T-cell (primary cell): ENCODE measurements at places on chromosomes 2 and 18. TPM values are rescaled to one million over a fixed set of nuclear protein-coding genes. Genes with fewer than 3 reads are reported as not detected.

The TMEM200C gene
- total RNA-seq = not detected

The TNFRSF11A gene
- total RNA-seq = 1.2 TPM

The NMUR1 gene
- total RNA-seq = 1.1 TPM

DNA sequence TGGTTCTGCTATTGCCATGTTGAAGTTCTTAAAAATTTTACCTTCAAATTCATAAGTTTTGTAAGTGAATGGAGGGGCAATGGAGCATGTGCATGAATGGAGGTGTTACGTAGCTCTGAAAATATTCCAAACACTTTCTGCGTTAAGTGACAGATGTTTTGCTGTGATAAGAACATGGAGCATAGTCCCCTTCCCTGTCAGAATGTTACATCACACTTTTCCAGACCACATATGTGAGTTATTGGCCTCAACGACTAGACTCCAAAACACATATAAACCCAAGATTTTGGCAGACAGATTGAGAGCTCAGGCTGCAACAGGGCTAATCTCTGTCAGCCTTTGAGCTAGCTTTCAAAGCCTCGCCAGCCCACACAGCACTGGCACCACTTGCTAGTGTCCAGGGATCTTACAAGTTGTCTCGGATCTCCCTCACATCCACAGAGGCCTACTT, 27.2 kb upstream of the MFSD6 start:
- DNase-seq = no peak
- H3K27ac ChIP-seq = no peak overlapping the region
- no peak overlapping the region for H3K4me3 ChIP-seq
- no peaks in the 10 kb centered on the region for H3K36me3 ChIP-seq
- no peaks in the 10 kb centered on the region for H3K4me1 ChIP-seq
- no peaks in the 10 kb centered on the region for H3K27me3 ChIP-seq

DNA sequence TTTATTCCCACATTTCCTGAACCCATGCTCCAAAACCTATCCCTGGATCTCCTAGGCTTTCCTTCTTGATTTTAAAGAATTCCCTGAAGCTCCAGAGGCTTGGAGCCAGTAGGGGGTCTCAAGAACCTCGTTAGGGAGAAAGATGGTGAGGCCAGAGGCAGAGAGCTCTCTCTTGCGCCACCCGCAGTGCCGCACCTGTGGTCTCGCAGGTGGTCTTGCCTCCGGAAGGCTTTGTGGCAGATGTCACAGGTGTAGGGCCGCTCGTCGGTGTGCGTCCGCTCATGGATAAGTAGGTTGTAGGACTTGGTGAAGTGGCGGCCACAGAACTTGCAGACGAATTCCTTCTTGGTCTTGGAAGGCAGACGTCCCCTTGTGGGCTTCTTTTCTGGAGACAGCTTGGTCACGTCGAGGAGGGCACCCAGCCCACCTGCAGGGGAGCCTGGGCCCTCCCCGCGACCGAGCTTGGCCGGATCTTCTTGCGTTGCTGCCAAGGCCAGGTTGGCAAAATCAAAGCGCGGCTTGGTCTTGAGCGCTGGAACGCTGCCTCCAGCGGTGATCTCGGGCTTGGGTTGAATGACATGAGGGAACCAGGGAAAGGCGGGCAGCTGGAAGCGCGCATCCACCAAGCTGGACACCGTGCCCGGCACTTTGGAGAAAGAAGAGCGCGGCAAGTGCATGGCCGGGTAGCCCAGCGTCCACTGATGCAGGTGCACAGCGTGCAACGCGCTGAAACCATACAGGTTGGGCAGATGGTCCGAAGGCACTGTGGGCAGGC, 5.3 kb downstream of the OSR1 start:
- H3K27me3 ChIP-seq = peaks cover 98% of the 10 kb centered on the region
- H3K36me3 ChIP-seq = no peaks in the 10 kb centered on the region
- no peak overlapping the region for H3K4me3 ChIP-seq
- H3K27ac ChIP-seq = no peak overlapping the region

- no peaks in the 10 kb centered on the region for H3K4me1 ChIP-seq
- H3K27me3 ChIP-seq = no peaks in the 10 kb centered on the region
- no peaks in the 10 kb centered on the region for H3K36me3 ChIP-seq
- no peak for DNase-seq
- H3K27ac ChIP-seq = no peak overlapping the region
Observed at GRCh38 chr2:229559986-229560385, 154.4 kb downstream of the DNER start.

DNA sequence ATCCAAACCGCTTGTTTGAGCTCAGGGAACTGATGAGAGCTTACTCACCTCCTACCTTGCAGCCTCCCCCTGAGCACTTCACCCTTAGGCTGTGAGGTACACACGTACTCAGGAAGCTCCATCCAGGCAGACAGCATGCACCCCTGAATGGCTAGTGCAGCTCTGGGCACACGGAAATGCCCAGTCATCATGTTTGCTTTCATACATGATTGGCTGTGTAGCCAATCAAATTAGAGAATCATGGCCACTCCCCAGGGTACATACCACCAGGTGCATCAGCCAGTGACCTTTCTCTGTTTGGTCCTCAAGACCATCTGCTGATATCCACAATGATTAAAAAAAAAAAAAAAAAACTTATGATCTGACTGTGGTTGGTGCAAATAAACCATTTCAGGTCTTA, 42.1 kb downstream of the RNF152 start:
- no peaks in the 10 kb centered on the region for H3K36me3 ChIP-seq
- DNase-seq = no peak
- H3K27ac ChIP-seq = no peak overlapping the region
- peaks cover 8% of the 10 kb centered on the region for H3K27me3 ChIP-seq
- H3K4me3 ChIP-seq = no peak overlapping the region
- no peaks in the 10 kb centered on the region for H3K4me1 ChIP-seq

- H3K4me3 ChIP-seq = no peak overlapping the region
- no peak overlapping the region for H3K27ac ChIP-seq
- no peaks in the 10 kb centered on the region for H3K36me3 ChIP-seq
- no peak for DNase-seq
- peaks cover 7% of the 10 kb centered on the region for H3K4me1 ChIP-seq
Observed at GRCh38 chr2:172344159-172344558, 83.2 kb upstream of the ITGA6 start.

DNA sequence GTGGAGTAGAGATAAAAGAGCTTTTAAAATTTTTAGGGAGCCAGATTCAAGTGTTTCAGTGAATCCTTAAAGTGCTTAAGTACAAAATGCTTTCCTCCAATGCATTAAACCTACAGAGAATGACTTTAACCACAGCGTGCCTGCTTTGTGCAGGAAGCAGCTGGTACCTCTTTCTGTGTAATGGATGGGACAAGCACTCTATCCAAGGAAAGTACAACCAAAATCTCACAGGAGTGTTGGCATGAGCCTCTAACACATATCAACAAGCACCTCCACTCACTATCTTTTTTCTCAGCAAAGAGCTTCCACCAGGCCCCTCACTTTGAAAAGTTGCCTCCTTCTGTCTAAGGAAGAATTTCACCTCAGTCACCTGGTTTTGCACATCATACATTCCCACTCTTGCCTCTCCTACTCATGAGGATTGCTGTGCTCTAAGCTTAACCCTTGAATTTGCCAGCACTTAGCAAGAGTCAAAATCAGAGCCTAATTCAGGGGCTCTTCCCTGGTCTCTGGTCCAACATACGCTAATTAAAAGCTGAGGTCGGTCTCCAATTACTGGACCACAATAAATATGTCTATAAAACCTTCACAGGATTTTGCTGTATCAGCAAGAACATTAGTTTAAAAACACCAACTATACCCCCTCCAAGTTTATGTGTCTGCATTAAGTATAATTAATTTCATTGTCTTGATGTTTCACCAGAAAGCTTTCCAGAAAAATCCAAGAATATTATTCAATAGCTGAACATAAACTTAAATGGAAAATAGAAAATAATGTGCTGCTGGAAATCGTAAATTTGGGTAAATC, 68.9 kb downstream of the ZNF521 start:
- no peak for DNase-seq
- H3K27ac ChIP-seq = no peak overlapping the region
- H3K36me3 ChIP-seq = no peaks in the 10 kb centered on the region
- H3K4me1 ChIP-seq = no peaks in the 10 kb centered on the region

DNA sequence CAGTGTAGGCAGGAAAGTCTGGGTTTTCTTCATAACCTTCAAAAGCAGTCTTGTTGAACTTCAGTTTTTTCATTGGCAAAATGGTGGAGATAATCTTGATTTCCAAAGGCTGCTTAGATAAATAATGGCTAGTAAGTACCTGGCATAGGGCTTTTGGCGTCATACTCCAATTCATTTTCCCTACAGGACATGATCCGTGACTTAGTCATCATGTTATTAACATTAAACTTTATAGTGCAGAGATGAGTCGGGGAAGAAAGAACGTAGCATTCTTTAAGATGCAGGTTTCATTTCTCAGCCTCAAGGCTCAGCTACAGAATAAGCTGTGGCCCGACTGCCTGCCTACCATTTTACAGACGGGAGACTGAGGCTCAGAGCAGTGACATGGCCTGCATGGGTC, 64.0 kb downstream of the RALBP1 start:
- no peaks in the 10 kb centered on the region for H3K27me3 ChIP-seq
- H3K4me1 ChIP-seq = no peaks in the 10 kb centered on the region
- DNase-seq = no peak

DNA sequence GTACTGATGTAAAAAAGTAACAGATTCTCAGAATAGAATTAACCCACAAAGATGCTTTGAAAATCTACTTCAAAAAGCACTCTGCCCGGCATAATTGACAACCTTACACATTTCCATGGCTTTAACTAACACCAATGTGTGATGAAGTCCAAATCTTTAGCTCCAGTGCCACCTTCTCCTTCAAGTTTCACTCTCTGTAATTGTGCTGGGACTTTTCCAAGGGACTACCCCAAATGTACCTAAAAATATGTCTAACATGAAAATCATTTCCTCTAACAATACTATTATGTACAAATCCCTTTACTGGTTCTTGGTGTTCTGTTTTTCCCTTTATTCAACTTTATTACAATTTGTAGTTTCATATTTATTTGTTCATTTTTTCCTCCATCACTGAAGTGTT, 20.6 kb upstream of the UBE2E3 start:
- no peak for DNase-seq
- no peak overlapping the region for H3K27ac ChIP-seq
- no peaks in the 10 kb centered on the region for H3K4me1 ChIP-seq
- no peak overlapping the region for H3K4me3 ChIP-seq
